ENCODE measurements at places on chromosomes 7 and 10. TPM values are rescaled to one million over a fixed set of nuclear protein-coding genes. Genes with fewer than 3 reads are reported as not detected.

PRR15 gene
- 4.4 TPM for total RNA-seq

LRRD1 gene
- total RNA-seq = under 0.01 TPM

GDF10 gene
- total RNA-seq = not detected

TEX47 gene
- total RNA-seq = not detected

SLC13A1 gene
- not detected for total RNA-seq

KCP gene
- 2.2 TPM for total RNA-seq

ADIRF gene
- 63.6 TPM for total RNA-seq

TRIL gene
- total RNA-seq = 0.14 TPM

ANKRD61 gene
- total RNA-seq = 0.21 TPM

SPDYE16 gene
- not detected for total RNA-seq

GBX1 gene
- total RNA-seq = not detected

SYNPO2L gene
- total RNA-seq = not detected

DPYSL4 gene
- total RNA-seq = 11.7 TPM

GIMAP4 gene
- not detected for total RNA-seq

AMPH gene
- total RNA-seq = not detected

CTNNA3 gene
- total RNA-seq = under 0.01 TPM

NME8 gene
- total RNA-seq = not detected

SPDYE17 gene
- not detected for total RNA-seq

LIPF gene
- total RNA-seq = not detected

RALA gene
- 33.0 TPM for total RNA-seq

MYPN gene
- total RNA-seq = not detected

PHKG1 gene
- 0.50 TPM for total RNA-seq

CHAT gene
- total RNA-seq = not detected

GPRIN2 gene
- total RNA-seq = 7.8 TPM

UTF1 gene
- total RNA-seq = not detected

ZNF365 gene
- 5.5 TPM for total RNA-seq

PAPSS2 gene
- total RNA-seq = 5.1 TPM

PLPP4 gene
- 0.34 TPM for total RNA-seq

MMRN2 gene
- total RNA-seq = 0.21 TPM

STOX1 gene
- under 0.01 TPM for total RNA-seq

PAPOLB gene
- total RNA-seq = under 0.01 TPM

UPK3BL2 gene
- total RNA-seq = 2.4 TPM

CTAGE6 gene
- not detected for total RNA-seq

SEMA4G gene
- 0.78 TPM for total RNA-seq

IDI2 gene
- not detected for total RNA-seq

AKR1C4 gene
- total RNA-seq = not detected

MGMT gene
- 15.8 TPM for total RNA-seq

SEPTIN7 gene
- 220 TPM for total RNA-seq
